ENCODE measurements at places on chromosomes 16 and 17. TPM values are rescaled to one million over a fixed set of nuclear protein-coding genes. Genes with fewer than 3 reads are reported as not detected.

SGSM2 gene
- 94.5 TPM for polyA plus RNA-seq

NT5M gene
- polyA plus RNA-seq, result 1.8 TPM

EXOC3L1 gene
- polyA plus RNA-seq, result 10.2 TPM

SPNS2 gene
- polyA plus RNA-seq, result 77.3 TPM

KRTAP4-5 gene
- not detected for polyA plus RNA-seq

KRTAP3-1 gene
- not detected for polyA plus RNA-seq

CIBAR2 gene
- 0.07 TPM for polyA plus RNA-seq

TP53TG3F gene
- polyA plus RNA-seq, result not detected

FBXL16 gene
- 0.18 TPM for polyA plus RNA-seq

DNASE1 gene
- polyA plus RNA-seq, result 16.2 TPM

MEOX1 gene
- 0.05 TPM for polyA plus RNA-seq

CBX8 gene
- 0.69 TPM for polyA plus RNA-seq

FBXW10 gene
- polyA plus RNA-seq, result not detected

APOH gene
- not detected for polyA plus RNA-seq

CCL17 gene
- not detected for polyA plus RNA-seq

PYY gene
- polyA plus RNA-seq, result not detected

ZNF785 gene
- polyA plus RNA-seq, result 9.7 TPM

KRTAP4-1 gene
- not detected for polyA plus RNA-seq
